ENCODE measurements at places on chromosomes 7 and 10.
A peak's percentile ranks its signal among the peaks of the same experiment; 100 is the strongest.

- DNase-seq: no peak
Observed at GRCh38 chr10:77208684-77209256, 428.8 kb downstream of the KCNMA1 start.

- DNase-seq: no peak
Observed at GRCh38 chr10:23826421-23826820, 382.5 kb upstream of the KIAA1217 start.

- no peak for DNase-seq
Observed at GRCh38 chr7:37048674-37049073, 324.4 kb upstream of the AOAH start.

DNA sequence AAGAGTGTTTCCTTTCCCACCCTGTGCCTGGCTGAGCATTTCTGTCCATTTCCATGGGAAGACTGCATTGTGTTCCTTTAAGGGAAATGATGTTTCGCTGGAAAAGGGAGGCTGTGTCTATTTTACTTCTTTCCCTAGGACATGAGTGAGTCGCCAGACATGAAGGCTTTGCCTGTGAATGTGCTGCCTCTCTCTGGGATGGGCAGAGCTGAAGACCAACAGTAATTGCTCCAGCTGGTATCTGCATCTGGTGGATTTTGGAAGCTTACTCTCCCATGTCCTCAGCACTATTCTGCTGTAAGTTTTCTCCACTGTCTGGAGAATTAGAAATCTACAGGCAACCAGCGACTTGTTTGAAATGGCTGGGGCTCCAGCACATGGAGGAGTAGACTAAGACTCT is 264.6 kb upstream of the BMPER start:
- DNase-seq: no peak

DNA sequence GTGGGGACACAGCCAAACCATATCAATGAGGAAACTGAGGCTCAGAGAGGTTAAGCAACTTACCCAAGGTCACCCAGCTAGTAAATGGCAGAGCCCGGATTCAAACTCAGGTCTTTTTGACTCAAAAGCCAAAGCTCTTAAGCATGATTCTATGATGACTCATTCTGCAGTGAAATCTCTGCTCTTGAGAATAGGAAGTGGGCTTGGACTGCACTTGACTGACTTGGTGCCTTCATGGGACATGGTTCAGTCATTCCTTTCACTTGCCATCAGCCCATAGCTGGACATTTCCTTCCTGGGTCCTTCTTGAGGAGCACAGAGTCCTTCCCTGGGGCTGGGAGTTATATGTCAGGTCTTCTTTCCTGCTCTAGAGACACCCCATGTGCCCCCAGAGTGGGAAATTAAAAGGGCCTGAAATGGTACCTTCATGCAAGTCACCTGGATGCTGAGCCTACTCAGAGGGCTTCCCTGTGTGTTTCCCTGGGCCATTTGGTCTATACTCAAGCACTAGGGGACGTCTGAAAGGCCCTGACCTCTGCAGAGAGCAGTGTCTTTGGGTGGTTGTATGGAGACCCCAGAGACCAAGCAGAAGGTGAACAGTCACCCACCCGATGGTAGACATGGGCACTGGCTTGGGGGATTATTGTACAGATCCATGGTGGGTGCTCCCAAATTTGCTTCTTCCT is 62.4 kb upstream of the SDK1 start:
- no peak for DNase-seq

DNA sequence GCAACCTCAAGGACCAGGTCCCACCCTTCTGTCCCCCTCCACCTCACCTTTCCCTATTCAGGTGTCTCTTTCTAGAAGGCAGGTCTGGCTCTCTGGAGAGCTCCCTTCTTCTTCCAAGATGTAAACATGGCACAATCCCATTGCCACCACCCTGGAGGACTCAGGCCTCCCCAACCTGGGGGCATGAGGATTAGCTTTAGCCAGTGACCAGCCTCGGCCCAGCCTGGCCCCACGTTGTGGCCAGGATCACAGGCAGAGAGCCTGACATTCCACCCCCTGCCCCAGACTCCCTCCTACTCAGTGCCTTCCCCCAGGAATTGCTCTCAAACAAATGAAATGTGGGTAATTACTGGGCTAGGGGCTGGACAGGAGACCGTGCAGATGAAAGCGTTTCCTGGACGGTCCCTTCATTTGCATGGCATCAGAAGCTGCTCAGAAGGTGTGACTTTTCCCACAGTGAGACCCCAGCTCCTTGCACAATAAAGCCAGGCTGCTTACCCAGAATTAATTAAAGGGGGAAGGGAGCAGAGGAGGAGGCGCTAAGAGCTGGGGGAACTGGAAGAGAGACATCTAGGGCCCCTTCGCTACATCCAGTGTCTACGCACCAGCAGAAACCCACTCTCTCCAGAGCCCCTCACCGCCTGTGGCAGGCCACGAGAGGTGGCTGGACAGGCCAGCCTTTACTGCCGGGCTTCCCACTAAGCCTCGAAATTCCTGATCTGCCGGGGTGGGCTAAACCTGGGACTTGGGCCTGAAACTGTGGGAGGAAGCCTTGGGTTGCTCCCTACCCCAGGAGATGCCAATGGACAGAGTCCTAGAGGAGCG is 7.7 kb downstream of the FGF8 start:
- no peak for DNase-seq

GRCh38 chr7:46607176-46607575 is 686.1 kb upstream of the IGFBP3 start:
- no peak for DNase-seq

DNA sequence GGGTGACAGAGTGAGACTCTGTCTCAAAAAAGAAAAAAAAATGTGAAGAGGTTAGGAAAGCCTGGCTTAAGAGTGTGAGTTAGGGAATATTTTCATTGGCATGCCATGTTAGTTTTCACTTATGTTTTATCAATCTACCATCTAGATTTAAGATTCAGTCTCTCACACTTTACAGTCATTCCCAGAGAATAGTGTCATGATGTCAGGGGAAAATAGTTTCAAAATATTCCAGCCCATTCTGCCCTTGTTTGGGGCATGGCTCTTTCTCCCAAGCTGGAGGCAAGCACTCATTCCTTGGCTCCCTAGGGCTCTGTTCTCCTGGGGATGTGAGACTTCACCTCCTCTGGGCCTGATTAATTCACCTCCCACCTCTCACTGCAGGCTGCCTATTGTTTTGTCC is 331.5 kb downstream of the CXCL12 start:
- DNase-seq: no peak

DNA sequence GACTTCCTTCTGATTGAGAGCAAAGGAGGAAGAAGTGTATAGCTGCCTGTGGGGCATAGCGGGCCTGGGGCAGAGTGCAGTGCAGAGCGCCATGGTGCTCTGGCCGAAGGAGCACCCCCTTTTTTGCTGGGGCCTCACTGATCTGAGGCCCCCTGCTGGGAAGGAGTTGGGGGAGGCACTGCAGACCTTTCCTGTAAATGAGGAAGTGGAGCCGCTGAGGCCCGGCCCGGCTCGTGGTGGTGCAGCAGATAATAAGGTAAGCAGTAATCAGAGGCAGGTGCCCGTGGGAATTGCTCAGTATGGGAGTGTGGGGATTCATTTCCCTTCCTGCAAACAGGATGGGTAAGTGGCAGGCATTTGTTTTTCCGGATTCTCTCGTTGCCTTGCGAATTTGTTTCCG is 373.7 kb upstream of the MKI67 start:
- DNase-seq: no peak

- DNase-seq: no peak
Observed at GRCh38 chr7:2031451-2031845, 201.3 kb downstream of the MAD1L1 start.

DNA sequence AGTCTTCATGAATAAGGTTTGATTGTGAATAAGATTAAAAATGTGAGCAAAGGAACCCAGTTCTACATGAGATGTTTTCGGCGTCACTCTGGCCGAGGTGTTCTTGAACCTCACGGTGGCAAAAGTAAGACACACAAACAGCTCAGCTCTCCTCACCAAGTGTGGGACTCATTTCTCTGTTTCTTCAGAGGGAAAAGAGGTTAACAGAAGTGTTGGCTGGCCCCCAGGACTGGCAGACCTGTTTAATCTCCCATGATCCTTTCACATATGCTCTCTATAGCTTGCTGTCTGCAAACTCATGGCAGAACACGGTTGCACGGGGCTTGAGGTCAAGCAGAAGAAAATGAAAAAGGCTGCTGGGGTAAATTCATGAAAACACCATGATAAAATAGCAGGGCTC is 394.4 kb downstream of the CALN1 start:
- no peak for DNase-seq

- no peak for DNase-seq
Observed at GRCh38 chr7:28069807-28070206, 110.8 kb downstream of the JAZF1 start.

- no peak for DNase-seq
Observed at GRCh38 chr10:124999433-125000365, 57.8 kb downstream of the ZRANB1 start.

DNA sequence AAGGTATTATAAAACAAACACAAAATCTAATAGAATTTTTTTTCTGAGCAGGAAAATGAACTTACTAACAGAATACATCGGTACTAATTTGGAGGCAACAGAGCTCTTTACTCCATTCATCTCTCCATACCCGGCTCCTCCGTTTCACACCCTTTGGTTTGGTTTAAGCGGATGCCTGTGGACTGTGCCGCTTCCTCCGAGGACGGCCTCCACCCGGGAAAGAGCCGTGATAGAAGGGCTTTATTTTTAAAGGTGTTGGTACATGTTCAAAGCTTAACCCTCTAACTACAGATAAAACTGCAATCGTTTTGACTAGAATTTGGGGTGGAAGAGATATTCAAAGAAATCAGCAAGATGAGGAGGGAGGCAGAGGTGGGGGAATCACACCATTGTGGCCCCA is 1.9 kb downstream of the VIPR2 start:
- DNase-seq: no peak

DNA sequence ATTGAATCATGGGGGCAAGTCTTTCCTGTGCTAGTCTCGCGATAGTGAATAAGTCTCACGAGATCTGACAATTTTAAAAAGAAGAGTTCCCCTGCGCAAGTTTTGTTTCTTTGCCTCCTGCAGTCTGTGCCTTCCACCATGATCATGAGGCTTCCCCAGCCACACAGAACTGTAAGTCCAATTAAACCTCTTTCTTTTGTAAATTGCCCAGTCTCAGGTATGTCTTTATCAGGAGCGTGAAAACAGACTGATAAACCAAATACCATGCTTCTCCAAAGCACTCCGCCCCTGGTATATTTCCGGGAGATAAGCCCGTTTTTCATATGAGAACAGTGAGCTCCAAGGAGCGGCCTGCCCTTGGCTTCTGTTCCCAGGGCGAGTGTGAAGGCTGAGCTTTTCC is 118.9 kb downstream of the EVX1 start:
- no peak for DNase-seq

GRCh38 chr10:4100380-4100779 is 315.4 kb upstream of the KLF6 start:
- DNase-seq: no peak

DNA sequence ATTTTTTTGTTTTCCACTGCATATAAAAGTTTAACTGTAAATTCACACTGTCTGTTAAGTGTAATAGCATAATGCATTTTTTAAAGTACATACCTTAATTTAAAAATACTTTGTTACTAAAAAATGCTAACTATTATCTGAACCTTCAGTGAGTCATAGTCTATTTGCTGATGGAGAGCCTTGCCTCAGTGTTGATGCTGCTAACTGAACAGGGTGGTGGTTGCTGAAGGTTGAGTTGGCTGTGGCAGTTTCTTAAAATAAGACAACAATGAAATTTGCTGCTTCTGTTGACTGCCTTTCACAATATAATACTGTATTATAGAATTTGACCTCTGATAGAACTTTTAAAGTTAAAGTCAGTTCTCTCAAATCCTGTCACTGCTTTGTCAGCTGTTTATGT is 72.3 kb upstream of the GATAD1 start:
- DNase-seq: no peak

GRCh38 chr10:25952857-25953256 is 18.8 kb downstream of the MYO3A start:
- DNase-seq: no peak

- no peak for DNase-seq
Observed at GRCh38 chr10:65125212-65125611, 1604.0 kb downstream of the REEP3 start.

GRCh38 chr7:70829221-70830059 is 302.5 kb upstream of the GALNT17 start:
- DNase-seq: peak; percentile 65

- DNase-seq: no peak
Observed at GRCh38 chr10:122282253-122282671, 11.2 kb downstream of the BTBD16 start.

DNA sequence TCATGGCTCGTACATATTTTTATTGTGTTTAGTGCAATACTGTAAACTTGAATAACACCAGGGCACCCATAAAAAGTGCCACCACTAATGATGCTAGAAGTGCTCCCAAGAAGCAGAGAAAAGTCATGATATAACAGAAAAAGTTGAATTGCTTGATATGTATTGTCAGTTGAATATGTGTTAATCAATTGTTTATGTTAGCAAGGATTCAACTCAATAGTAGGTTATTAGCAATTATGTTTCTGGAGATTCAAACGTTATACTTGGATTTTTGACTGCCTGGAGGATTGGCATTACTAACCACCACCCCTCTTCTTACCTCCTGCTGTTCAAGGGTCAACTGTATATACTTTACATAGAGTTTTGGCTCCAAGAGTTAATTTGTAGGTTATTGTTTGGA is 168.3 kb downstream of the CPED1 start:
- no peak for DNase-seq

DNA sequence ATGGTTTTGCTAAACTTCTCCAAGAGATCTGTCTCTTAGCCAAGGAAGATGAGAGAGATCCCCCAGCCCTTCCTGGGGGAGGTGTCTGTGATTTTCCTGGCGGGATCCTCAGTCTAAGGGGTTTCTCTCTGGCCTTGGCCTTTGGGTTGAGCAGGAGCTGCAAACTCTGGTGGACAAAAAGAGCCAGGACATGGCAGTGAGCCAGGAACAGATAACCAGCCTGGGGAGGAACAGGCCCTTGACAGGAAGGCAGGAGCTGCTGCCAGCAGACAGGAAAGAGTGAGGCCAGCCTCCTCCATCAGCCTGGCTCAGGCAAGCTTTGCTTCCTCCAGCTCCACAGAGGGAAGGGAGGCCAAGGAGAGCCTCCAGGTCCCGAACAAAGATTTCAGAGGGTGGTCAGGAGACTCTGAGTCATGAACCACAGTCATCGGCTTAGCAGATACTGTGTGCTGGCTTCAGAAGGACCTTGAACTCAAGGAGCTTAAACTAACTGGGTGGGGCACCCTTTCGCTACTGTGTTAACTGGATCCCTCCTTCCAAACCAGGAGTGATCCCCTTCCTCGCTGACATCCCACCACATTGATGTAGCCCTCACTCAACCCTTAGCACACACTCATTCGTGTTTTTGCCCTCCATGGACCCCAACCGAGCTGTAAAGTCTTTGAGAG is 34.7 kb downstream of the DDIT4 start:
- DNase-seq: peak; percentile 71

DNA sequence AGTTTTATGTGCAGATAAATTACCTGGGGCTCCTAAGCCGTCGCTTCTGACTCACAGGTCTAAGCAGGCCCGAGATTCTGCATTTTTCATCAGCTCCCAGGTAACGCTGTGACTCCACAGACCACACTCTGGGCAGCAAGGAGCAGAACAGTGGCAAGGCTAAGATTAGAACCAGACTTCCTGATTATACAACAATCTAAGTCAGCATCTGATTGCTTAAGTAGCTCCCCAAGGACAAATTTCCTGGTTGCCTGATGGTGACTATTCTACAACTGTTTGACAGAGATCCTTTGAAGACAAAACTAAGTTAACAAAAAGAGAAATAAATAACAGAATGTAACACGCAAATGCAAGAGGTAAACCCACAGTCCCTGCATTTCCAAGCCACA is 69.0 kb downstream of the CREB3L2 start:
- DNase-seq: peak; percentile 60
